ENCODE measurements at places on chromosomes 7 and 10.

DNA sequence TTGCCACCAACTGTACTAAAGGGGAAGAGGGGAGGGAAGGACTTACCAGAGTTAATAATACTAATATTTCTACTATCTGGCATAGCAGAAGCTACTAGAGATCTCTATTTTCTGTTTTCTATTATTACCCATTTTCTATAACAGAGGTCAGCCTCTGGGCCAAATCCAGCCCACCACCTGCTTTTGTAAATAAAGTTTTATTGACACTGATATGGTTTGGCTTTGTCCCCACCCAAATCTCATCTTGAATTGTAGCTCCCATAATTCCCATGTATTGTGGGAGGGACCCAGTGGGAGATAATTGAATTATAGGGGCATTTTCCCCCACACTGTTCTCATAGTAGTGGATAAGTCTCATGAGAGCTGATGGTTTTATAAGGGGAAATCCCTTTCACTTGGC, 45.9 kb upstream of the CUL1 start:
- DNase-seq, result no peak

DNA sequence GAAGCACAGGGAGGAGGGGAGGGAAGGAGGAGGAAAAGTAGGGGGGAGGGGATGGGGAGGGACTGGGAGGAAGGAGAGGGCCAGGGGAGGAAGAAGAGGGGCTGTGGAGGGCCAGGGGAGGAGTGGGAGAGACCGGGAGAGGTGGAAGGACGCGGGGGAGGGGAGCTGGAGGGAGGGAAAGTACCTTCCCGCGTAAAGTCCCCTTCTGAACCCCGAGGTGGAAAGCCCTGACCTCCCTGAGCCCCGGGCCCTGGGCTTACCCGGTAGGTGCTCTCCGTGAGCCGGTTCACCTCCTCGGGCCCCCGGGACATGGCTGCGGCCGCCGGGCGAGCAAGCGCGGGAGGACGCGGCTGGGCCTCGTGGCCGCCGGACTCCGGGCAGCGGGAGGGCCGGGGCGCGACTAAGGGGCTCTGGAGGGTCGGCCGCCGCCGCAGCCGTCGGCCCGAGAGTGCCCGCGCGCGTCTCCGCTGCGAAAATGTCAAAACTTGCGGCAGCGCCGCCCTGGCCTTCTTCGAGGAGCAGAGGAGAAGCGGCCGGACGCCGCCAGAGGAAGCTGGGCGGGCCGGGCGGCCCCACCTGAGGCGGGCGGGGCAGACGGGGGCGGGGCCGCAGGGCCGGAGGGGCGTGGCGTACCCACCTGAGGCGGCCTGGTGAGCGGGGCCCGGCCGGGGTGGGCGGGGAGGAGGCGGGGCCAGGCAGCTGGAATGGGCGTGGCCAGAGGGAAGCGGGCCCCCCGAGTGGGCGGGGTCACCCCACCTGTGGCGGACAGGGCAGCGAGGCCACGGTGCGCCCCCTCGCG, at the start of gene BAIAP2L1:
TSS of gene BAIAP2L1 (minus strand) at position 549 of the 799 bp plus-strand sequence. CDS start at position 311, 238 bp downstream.
- DNase-seq, result no peak

DNA sequence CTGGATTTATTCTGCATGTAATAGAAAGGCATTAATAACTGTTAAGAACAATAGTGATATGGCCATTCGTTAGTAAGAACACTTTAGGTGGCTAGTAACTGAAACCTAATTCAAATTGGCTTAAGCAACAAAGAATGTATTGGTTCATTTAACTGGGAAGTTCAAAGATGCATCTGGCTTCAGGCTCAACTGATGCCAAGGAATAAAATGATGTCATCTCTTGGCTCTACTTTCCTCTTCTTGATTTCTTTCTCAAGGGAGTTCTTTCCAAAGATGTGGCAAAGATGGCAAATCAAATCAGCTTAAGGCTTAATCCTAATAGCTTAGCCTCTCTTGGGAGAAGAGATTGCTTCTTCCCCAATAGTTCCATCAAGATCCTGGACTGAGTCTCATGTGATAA, 51.6 kb downstream of the PIK3CG start:
- DNase-seq, result no peak

DNA sequence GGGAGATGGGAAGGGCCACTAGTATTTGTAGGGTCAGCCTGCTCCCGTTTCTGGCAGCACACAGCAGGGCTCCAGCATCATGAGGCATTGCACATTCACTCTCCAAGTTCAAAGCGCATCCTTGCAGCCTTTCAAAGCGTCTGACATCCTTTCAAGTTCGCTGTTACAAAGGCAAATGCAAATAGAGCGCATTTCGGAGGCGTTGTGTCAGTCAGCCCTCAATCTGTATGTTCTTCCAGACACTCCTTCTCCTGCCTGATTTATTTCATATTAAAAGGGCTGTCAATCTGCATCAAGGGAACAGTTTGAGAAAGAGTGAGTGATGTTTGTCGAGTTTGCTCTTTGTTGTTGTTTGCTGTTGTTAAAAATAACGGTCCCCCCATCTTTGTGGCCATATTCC, 188.5 kb downstream of the SNX10 start:
- no peak for DNase-seq

- no peak for DNase-seq
Observed at GRCh38 chr10:26336979-26337378, 101.2 kb upstream of the APBB1IP start.

Data from vagina (tissue), 2 donors.